Vagina (tissue), 2 donors: ENCODE measurements at places on chromosomes 5 and 9. TPM values are rescaled to one million over a fixed set of nuclear protein-coding genes. Genes with fewer than 3 reads are reported as not detected.
A peak's percentile ranks its signal among the peaks of the same experiment; 100 is the strongest.

DNA sequence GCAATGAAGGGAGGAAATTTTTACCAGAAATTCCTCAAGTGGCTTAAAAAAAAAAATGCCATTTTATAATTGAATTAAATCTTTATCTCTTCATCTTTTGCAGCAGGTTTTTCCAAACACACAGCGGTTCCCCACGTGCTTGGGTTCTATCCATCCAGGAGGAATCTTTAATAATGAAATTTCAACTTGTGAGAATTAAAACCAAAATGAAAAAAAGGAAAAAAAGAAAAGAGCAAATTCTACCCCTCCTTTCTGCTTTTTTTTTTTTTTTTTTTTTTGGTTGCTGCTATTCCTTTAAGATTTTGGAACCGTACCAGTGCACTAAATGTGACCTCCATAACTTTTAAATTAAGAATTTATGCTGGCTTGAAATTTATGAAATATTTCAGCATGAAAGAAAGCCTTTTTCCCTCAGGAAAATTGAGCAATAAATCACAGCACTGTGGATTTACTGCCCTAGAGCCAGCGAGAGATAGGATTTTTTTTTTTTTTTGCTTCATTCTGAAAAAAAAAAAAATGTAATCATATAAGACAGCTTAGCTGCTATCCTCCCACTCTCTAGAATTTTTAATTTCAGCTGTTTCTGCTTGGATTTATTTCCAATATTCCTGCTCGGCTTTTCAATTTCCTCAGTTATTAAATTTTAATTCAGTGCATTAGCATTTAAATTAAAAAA, 88.5 kb downstream of the ZNF618 start:
- DNase-seq: no peak

- no peak for DNase-seq
Observed at GRCh38 chr9:134366223-134367031, 40.2 kb downstream of the RXRA start.

DNA sequence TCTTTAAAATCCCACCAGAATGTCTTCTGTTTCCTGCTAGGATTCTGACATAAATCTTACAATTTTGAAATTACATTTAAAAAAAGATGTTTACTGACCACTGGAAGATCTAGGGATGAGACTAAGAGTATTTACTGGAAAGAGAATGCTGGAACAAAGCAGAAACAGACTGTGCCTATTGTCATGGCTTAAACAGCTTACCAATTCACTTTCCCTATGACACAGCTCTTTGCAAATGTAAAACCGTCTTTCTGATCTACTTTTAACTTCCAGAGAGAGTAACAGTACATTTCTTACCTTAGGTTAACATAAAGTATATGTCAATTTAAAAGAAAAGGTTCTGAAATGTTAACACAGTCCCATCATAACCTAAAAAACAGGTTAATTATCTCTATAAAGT, 10.7 kb downstream of the GIN1 start:
- no peak for DNase-seq

DNA sequence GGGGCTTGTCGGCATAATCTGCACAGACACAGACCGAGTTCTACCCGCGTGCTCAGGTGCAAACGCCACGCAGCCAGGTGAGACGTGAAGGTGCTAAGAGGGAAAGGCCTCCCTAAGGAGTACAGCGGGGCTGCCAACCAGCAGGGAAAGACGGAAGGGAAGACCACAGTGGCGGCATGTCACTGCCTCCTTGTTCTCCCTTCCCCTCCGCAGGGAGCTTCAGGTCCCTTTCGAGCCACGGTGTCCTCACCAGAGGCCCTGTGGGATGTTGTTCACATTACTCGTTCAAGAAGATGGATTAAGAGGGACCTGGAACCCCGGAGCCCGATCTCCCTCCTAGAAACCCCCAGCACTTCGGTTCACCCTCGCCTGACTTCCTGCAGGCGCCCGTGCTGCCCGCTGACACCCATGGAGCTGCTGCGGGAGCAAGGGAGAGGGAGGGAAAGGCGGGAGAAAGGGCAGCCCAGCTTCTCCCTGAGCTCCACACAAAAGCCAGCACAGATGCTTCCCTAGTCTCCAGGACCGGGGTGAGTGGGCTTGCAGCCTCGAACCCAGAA, 686 bp downstream of the BRD9 start:
- DNase-seq: no peak

DNA sequence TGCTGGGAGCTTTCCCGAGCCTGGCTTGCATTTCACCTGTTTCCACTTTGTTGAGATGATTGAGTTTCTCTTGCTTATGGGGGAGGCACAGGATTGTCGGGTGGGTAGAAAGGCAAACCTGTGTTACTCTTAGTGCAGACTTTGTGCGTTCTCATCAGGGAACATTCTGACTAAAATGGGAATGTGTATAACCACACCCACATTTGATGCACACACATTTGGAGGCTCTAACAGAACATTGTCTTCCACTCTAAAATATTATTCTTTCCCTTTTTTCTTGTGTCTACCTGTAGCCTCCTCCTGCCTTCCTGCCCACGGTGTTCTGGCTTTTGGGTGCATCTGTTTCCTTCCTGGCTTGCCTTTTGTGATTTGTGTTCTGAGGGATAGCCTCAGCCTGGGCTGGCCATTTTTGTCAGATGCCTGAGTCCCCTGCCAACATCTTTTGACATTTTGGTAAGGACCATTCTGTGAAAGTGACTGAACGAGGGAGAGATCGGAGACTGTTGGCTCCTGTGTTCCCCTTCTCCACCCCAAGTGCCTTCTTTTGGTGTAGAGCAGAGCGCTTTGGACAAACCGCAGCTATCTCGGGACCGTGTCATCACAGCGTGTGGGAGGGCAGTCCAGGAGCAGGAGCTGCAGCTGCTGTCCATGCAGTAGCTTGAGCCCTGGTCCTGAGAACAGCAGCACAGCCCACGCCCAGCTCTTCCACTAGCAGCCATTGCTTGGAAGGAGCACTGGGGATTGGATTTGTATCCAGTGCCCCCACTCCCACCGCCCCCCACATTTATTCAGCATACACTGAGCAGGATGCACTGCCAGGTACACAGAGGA, 101.4 kb downstream of the ARHGAP26 start:
- no peak for DNase-seq

DNA sequence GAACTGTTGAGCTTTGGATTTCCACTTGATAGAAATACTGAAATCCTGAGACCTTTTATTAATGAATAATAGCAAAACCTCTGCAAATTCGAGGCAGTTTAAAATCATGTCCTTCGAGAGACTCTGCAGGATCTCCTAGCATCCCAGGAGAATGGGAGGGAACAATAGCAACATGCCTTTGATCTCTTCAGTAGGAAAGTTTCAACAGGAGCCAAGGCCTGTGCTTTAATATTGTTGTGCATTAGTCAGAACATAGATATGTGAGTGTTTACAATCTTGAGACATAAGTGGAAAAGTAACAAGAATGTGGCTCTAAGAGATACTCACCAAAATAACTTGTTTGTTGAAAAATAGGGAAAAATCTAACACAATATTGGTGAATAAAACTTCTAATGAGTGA, 83.3 kb upstream of the LHFPL2 start:
- no peak for DNase-seq

GRCh38 chr9:86642721-86643120, 288.5 kb upstream of the TUT7 start:
- DNase-seq: no peak

- no peak for DNase-seq
Observed at GRCh38 chr5:127008300-127008975, 21.9 kb downstream of the MARCHF3 start.

GRCh38 chr5:68114378-68115040, 101.0 kb upstream of the PIK3R1 start:
- DNase-seq: no peak

DNA sequence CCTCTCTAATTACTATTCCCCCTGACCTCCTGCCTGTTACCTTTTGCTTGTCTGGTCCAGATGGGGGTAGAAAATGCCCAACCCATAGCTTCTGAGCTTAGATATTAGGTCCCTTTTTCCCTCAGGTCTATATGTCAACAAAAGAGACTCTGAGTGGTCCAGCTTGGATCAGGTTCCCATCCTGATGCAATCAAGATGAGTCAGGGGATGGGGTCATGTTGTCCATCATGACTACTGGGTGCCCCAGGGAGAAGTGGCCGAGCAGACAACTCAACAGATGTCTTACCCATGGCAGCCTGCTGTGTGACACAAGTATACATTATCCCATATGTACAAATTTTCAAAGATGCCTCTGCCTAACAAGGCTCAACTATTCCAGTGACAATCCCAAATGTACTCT, 9.1 kb upstream of the ANKH start:
- DNase-seq: no peak

GRCh38 chr5:18281947-18282581, 647.8 kb downstream of the TAF11L14 start:
- no peak for DNase-seq

- no peak for DNase-seq
Observed at GRCh38 chr9:96087669-96088299, 212.3 kb downstream of the ERCC6L2 start.

- no peak for DNase-seq
Observed at GRCh38 chr9:127896395-127897192, 2.8 kb downstream of the ST6GALNAC6 start.

- no peak for DNase-seq
Observed at GRCh38 chr9:9054354-9054992, 1254.9 kb upstream of the DMAC1 start.

GRCh38 chr5:160133071-160133917, 14.0 kb upstream of the PWWP2A start:
- DNase-seq: no peak

GRCh38 chr9:22031655-22032411, 22.7 kb upstream of the CDKN2B start:
- no peak for DNase-seq

DNA sequence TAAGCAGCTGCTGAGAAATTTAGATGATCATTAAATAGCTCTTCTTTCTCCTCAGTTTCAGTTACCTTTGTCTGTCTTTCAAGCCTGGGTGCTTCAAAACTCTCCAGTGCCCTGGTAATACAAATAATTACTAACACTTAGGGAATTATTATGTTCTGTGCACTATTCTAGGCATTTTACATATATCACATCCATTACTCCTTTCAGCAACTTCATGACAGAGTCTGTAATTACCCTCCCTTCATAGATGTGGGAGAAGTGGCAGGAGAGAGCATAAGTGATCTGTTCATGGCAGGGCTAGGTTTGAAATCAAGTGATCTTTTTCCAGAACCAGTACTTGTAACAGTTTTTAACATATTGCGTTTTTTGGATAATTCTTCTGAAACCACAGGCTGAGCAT, 32.0 kb downstream of the MAN2A1 start:
- DNase-seq: no peak

- no peak for DNase-seq
Observed at GRCh38 chr5:32346869-32347268, 34.1 kb upstream of the MTMR12 start.

GRCh38 chr9:20557890-20558565, 64.3 kb downstream of the MLLT3 start:
- DNase-seq: no peak

DNA sequence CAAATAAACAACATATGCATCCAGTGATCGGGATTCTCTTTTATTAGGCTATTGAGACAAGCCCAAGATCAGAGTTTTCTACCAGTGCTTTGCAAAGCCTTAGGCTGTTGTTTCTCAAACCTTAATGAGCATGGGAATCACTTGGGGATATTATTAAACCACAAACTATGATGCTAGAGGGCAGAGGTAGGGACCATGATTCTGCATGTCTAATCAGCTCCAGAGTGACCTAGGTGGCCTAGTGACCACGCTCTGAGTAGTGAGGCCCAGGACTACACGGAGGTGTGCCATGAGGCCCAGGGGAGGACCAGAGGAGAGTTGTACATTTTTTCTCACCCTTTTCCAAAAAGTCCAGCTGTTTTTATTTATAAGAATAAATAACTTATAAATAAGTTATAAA, 298.5 kb upstream of the TLE4 start:
- no peak for DNase-seq

- no peak for DNase-seq
Observed at GRCh38 chr9:10172476-10172875, 440.3 kb downstream of the PTPRD start.

DNA sequence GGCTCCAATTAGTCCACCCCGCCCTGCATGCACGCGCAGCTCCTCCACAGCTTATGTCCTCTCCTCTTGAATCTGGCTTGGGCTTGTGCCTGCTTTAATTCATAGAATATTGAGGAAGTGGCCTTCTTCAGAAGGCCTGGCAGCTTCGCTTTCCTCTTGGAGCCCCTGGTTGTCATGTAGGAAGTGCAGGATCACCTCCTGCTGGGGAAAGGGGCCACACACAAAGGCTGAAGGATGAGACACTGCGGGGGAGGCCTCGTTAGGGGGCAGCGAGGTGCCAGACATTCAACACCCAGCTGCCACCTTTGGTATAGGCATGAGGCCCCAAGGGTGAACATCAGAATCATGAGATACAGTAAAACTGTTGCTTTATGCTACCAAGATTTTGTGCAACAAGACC, 2.7 kb upstream of the CNOT6 start:
- DNase-seq: no peak

GRCh38 chr5:140402258-140403074, 833 bp downstream of the ANKHD1 start:
- DNase-seq: peak; percentile 92

DNA sequence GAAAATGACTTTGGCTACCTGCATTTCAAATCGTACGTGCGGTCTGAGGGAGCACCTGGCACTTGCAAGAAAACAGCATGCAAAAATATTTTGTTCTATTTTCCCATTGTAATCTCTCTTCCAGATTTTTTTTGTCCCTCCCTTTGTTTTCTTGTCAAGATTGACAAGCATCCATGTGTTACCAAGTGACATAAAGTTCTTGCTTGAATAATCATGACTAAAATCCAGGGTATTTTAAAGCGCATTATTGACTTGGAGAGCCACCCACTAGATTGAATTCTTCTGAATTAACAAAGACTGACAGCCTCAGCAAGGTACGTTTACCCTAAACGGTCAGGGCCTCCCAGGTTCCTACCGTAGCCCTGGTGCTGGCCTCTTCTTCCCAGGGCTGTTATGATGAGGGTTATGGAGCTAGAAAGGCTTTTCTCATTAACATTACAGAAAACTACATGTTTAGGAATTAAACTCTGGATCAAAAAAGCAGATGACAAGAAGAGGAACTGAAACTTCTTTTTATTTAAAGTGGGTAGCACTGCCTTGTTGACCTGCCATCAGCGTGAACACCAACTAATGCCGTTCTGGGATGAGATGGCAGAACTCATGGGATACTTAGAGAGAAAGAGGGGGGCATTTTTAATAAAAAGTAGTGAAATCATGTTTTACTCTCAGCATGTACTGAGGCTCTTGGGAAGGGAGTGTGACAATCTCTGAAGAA, 297.0 kb downstream of the EFNA5 start:
- no peak for DNase-seq

Gene GLRA1
- total RNA-seq: not detected

Gene PCDH1
- 38.8 TPM for total RNA-seq

Gene SH3TC2
- 2.0 TPM for total RNA-seq

Gene IRX2
- 3.7 TPM for total RNA-seq

Gene OR1B1
- not detected for total RNA-seq

Gene FSD1L
- 4.2 TPM for total RNA-seq

Gene DND1
- total RNA-seq: 2.9 TPM

Gene PCDHA3
- total RNA-seq: 0.74 TPM

Gene MAP3K1
- 33.1 TPM for total RNA-seq

Gene DOCK2
- 18.2 TPM for total RNA-seq

Gene CXXC5
- total RNA-seq: 51.8 TPM

Gene ANKRD55
- 0.74 TPM for total RNA-seq
